ENCODE measurements at places on chromosomes 5 and 9. TPM values are rescaled to one million over a fixed set of nuclear protein-coding genes. Genes with fewer than 3 reads are reported as not detected.

DNA sequence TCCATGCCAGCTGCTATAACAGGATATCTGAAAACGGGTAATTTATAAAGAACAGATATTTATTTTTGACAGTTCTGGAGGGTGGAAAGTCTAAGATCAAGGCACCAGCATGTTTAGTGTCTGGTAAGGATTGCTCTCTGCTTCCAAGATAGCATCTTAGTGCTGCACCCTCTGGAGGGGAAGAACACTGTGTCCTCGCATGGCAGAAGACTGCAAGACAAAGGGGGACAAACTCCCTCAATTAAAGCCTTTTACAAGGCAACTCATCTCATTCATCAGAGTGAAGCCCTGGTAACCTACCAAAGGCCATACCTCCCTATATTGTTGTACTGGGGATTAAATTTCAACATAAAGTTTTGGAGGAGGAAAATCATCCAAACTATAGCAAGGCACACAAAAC is 298.9 kb upstream of the EDIL3 start:
- no peak for DNase-seq
- no peaks in the 10 kb centered on the region for H3K27me3 ChIP-seq
- H3K36me3 ChIP-seq: no peaks in the 10 kb centered on the region
- H3K27ac ChIP-seq: no peak overlapping the region
- H3K4me1 ChIP-seq: no peaks in the 10 kb centered on the region

GRCh38 chr5:73596705-73597328 is 29.2 kb upstream of the ARHGEF28 start:
- no peaks in the 10 kb centered on the region for H3K36me3 ChIP-seq
- no peak overlapping the region for H3K27ac ChIP-seq
- no peak for DNase-seq
- H3K4me3 ChIP-seq: no peak overlapping the region
- no peaks in the 10 kb centered on the region for H3K4me1 ChIP-seq
- no peaks in the 10 kb centered on the region for H3K27me3 ChIP-seq

DNA sequence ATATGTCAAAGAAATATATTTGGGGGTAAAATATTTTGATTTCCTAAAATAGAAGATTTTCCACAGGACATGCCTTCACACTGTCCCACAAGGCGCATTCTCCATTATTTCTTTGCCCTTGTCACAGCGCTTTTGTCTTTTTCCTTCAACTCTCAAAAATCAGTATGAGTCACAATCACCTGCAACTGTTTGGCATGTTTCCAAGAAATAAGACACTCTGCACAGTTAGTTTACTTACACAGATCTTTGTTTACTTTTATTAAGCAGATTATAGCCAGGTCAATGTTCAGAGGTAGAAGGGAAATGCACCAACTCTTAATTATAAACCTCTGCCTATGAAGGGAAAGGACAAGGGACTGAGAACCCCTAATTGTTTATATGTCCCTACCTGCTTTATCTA is 9.5 kb downstream of the CEMIP2 start:
- H3K27ac ChIP-seq: no peak overlapping the region
- DNase-seq: no peak
- H3K36me3 ChIP-seq: no peaks in the 10 kb centered on the region
- peaks cover 18% of the 10 kb centered on the region for H3K4me1 ChIP-seq
- no peaks in the 10 kb centered on the region for H3K27me3 ChIP-seq

DNA sequence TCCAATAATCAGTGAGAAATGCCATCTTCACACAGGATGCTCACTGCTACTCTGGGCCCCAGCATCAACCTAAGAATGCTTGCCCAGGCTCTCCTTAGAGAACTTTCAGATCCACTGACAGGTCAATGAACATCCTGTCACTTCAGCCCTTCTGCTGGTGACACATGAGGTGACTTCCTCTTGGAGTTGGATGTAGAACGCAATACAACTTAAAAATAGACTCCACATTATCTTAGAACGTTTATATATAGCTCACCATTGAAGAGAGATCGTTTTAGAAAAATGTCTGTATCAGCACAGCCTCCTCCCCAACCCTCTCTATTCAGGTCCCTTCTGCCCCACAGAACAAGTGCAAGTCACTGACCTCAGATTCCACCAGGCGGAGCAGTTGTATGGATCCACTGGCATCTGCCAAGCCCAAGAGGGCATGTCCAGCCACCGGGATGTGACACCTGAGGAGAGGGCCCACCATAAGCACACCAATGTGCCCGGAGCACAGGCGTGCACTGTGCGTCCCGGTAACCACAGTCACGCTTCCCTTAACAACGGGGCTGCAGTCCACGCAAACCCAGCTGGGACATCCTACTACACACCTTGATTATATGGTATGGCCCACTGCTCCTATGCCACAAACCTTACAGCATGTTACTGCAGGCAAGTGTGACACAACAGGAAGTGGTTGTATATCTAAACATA is 2.9 kb downstream of the DPH7 start:
- no peaks in the 10 kb centered on the region for H3K36me3 ChIP-seq
- peaks cover 38% of the 10 kb centered on the region for H3K4me1 ChIP-seq
- no peak overlapping the region for H3K4me3 ChIP-seq
- H3K27ac ChIP-seq: no peak overlapping the region
- no peak for DNase-seq

DNA sequence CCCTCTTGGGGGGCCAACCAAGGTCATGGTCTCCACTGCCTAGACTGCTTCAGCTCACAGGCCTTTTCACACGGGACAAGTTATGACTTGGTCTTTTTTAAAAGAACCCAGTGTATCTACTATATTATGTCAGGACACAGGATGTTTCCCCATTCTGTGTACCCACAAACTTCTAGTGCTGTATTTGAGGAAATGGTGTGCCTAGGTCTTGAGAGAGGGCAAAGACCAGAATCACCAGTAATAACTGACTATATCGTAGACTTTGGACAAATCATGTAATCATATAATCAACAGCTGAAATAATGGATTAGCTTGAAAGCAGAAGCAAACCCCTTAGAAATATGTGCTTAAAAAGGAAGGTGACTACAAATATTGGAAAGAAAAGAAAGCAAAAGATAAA is 133.3 kb downstream of the ARL15 start:
- H3K27me3 ChIP-seq: no peaks in the 10 kb centered on the region
- H3K4me1 ChIP-seq: peaks cover 8% of the 10 kb centered on the region
- no peaks in the 10 kb centered on the region for H3K36me3 ChIP-seq
- no peak for DNase-seq
- no peak overlapping the region for H3K4me3 ChIP-seq

DNA sequence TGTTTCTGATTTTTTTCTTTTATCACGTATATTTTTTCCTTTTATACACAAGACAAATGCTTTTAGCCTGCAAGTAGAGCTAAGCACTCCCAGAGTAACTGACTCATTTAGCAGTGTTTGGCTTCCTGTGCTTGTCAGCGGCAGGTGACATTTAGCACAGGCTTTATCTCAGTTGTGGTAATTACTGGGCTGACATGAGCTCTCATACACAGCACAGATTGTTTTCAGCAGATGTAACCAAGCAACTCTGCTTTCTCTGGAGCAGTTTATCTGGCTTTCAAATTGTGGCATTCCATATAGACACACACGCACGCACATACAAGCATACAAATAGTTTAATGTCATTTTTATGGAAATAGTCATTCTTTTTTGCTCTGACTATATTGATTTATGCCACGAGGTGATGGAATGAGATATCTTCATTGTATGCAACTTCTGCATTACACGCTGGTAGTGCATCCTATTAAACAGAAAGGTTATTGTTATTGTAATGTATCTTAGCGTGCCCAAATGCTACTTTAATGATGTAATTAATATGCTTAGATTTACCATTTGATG is 379.0 kb upstream of the GRAMD2B start:
- H3K36me3 ChIP-seq: no peaks in the 10 kb centered on the region
- no peaks in the 10 kb centered on the region for H3K27me3 ChIP-seq
- H3K4me1 ChIP-seq: no peaks in the 10 kb centered on the region
- no peak overlapping the region for H3K27ac ChIP-seq
- H3K4me3 ChIP-seq: no peak overlapping the region
- no peak for DNase-seq

DNA sequence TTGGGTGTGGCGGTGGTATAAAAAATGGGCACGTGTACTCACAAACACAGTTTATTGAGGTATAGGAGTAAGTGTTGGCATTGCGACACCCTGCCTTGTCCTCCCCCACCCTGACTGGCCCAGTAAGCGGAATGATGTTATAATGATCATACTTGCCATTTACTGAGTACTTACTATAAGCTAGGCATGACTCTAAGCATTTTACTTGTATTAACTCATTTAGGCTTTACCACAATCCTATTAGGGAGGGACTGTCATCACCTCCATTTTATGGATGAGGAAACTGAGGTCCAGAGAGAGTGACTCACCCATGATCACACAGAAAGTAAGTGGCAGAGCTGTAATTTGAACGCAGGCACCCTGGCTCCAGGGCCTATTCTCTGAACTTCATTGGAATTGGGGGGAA is 2.3 kb downstream of the SMIM3 start:
- H3K4me3 ChIP-seq: no peak overlapping the region
- H3K36me3 ChIP-seq: no peaks in the 10 kb centered on the region
- peak overlapping the region; percentile 86 for H3K27ac ChIP-seq
- H3K4me1 ChIP-seq: peaks cover 67% of the 10 kb centered on the region
- H3K27me3 ChIP-seq: no peaks in the 10 kb centered on the region

DNA sequence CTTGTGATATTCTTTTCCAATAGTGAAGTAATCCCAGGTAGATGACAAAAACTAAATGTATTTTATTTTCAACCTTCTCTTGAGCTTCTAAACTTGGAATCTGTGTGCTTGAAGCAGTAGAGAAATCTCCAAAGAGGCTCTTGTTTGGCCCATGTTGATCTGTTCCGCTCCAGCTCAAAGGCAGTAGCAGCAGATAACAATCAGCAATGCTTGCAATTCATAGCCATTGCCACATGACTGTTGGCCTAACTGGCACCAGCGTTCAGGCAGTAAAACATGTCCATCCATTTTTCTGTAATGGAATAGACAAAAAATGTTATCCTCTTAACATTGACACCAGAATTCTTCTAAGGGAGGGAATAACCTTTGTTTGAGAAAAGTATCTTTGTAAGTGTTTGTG is 270.7 kb upstream of the MSX2 start:
- H3K27me3 ChIP-seq: no peaks in the 10 kb centered on the region
- H3K27ac ChIP-seq: no peak overlapping the region
- H3K36me3 ChIP-seq: no peaks in the 10 kb centered on the region

GRCh38 chr5:169350016-169350415 is 49.1 kb upstream of the SLIT3 start:
- H3K4me1 ChIP-seq: peaks cover 15% of the 10 kb centered on the region
- no peak overlapping the region for H3K27ac ChIP-seq
- no peak for DNase-seq
- H3K4me3 ChIP-seq: no peak overlapping the region
- H3K36me3 ChIP-seq: no peaks in the 10 kb centered on the region

DNA sequence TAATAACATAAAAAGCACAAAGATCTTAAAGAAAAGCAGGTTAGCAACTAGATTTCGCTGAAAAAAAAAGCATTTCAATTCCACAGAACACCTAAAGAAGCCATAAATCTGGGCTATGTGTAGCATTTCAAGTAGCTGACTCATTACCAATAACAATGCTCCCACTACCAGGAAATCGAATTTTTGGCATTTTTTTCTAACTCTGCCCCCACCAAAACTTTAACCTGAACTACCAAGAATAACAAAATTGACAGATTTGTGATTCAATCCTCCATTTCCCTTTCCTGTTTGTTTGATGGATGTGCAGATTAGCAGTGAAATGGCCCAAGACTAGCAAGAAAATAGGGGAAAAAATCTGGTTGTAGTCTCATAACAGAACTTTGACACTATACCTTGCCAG is 180.2 kb downstream of the RASEF start:
- no peak overlapping the region for H3K4me3 ChIP-seq
- DNase-seq: no peak
- H3K4me1 ChIP-seq: no peaks in the 10 kb centered on the region
- H3K36me3 ChIP-seq: no peaks in the 10 kb centered on the region

DNA sequence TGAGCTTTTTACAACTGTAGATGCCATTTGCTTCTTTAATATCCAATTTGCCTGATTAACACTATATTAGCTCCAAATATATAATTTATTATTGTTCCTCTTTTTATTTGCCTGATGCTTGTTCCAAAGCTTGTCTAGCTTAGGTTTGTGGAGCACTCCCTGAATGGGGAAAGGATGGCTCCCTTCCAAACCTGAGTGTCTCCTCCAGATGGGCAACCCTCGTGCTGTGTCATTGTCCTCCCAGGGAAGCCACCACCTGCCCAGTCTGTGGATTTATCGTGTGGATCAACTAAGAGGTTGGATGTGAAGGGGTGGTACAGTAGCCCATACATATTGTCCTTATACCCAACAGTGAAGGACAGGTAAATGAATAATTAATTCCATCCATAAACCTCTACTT is 404.9 kb downstream of the CDK5RAP2 start:
- no peak overlapping the region for H3K27ac ChIP-seq
- H3K4me3 ChIP-seq: no peak overlapping the region
- H3K27me3 ChIP-seq: no peaks in the 10 kb centered on the region
- no peaks in the 10 kb centered on the region for H3K4me1 ChIP-seq
- peak; percentile 25 for DNase-seq
- no peaks in the 10 kb centered on the region for H3K36me3 ChIP-seq

- peaks cover 25% of the 10 kb centered on the region for H3K4me1 ChIP-seq
- H3K36me3 ChIP-seq: no peaks in the 10 kb centered on the region
- no peaks in the 10 kb centered on the region for H3K27me3 ChIP-seq
- H3K4me3 ChIP-seq: peak overlapping the region; percentile 46
Observed at GRCh38 chr5:178589180-178590140, 733 bp downstream of the COL23A1 start.

DNA sequence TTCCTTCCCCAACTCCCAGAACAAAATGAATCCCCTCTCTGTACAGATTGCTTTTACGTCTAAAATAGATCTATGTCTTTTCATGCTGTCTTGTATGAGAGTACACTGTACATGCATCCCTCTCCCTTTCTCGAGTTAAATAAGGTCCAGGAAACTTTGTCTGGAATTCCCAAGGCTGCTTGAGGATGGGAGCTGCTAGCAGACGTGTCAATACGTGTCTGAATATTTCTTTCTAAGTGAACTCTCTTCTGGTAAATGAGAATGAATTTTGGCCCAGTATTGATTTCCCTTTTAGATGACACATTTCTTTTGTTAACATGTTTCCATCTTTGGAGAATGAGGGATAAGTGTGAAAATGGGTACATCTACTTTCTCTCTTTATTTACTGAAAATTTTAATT is 59.6 kb upstream of the GAS1 start:
- H3K27me3 ChIP-seq: no peaks in the 10 kb centered on the region
- H3K4me1 ChIP-seq: peaks cover 8% of the 10 kb centered on the region
- no peak overlapping the region for H3K27ac ChIP-seq
- no peak overlapping the region for H3K4me3 ChIP-seq
- H3K36me3 ChIP-seq: no peaks in the 10 kb centered on the region
- DNase-seq: no peak

DNA sequence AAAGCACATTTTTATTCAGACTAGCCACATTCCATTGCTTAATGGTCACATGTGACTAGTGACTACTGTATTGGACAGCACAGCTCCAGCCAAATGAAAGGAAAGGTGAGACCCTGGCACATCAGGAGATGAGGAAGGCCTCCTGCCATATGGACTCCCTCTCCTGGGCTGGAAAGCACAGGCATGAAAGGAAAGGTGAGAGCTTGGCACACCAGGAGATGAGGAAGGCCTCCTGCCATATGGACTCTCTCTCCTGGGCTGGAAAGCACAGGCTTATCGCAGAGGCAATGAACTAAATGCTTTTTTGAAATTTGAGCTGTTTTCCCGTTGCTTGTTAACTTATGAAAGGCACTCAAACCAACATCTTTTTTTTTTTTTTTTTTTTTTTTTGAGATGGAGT is 144.8 kb upstream of the SLC12A2 start:
- H3K27ac ChIP-seq: no peak overlapping the region
- no peak for DNase-seq
- H3K4me3 ChIP-seq: no peak overlapping the region
- no peaks in the 10 kb centered on the region for H3K36me3 ChIP-seq

The PDLIM7 gene
- 118 TPM for total RNA-seq

The SV2C gene
- total RNA-seq: 3.4 TPM

The TXNDC8 gene
- not detected for total RNA-seq

The PLAC8L1 gene
- total RNA-seq: not detected

The SLC6A19 gene
- not detected for total RNA-seq

The CMBL gene
- total RNA-seq: 5.9 TPM

The PCDH12 gene
- total RNA-seq: 3.2 TPM

Measured in vagina (tissue), 2 donors.